C1 segment of cervical spinal cord (tissue), 14 donors: ENCODE measurements at places on chromosomes 7 and 10.

DNA sequence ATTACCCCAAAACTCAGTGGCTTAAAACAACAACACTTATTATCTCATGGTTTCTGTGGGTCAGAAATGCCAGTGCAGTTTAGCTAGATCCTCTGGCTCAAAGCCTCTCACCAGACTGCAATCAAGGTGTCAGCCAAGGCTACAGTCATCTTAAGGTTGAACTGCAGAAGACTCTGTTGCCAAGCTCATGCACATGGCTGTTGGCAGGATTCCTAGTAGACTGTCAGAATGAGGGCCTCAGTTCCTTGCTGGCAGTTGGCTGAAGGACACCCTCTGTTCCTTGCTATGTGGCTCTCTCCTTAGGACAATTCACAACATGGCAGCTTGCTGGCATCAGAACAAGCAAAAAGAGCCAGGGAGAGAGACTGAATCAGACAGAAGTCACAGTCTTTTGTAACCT, 34.7 kb downstream of the TOMM7 start:
- DNase-seq: no peak

DNA sequence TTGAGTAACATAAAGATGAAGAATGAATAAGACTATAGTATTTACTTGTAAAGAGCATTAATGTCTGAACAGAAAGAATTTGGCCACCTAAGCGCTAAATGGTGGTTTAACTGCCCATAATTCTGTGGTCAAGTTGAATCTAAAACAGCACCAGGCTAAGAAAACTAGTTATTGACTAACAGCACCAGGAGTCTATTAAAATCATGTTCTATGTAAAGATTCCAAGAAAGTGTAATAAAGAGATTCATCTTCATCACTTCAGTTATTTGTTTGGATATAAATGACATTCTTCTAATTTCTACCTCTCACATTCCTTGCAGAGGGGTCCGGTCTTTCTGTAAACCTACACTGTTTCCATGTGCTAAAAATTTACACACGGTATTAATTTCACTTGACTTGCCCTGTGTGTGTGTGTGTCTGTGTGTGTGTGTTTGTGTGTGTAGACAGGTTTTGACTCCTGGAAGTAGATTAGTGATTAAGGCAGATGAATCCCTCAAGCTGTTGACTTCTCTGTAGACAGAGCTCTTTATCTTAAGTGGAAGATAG, 84.4 kb downstream of the KLF6 start:
- DNase-seq: no peak

DNA sequence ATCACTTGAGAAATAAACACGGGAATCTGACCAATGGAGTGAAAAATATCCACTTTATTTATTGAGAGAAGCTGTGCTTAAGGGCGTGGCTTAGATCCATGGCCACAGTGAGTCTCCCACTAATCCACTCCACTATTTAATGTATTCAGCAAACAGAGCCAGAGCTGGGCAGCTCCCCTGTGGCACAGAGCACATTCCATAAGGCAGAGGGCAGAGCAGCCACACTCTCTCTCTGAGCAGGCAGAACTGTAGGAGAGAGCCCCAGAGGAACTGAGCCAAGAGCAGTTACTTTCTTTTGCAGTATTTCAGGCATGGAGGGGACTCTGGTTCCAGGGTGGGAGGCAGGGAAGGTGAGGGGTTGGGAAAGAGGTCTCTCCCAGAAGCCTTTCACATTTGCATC, 106.0 kb downstream of the GALNT17 start:
- no peak for DNase-seq

GRCh38 chr10:25280076-25280475, 105.3 kb downstream of the GPR158 start:
- DNase-seq: no peak

GRCh38 chr7:20735346-20736065, 51.2 kb downstream of the SP8 start:
- DNase-seq: no peak
